ENCODE measurements at places on chromosomes 3 and 15.

GRCh38 chr3:52773361-52774065 lies 2.8 kb upstream of the NEK4 start:
- DNase-seq: no peak

DNA sequence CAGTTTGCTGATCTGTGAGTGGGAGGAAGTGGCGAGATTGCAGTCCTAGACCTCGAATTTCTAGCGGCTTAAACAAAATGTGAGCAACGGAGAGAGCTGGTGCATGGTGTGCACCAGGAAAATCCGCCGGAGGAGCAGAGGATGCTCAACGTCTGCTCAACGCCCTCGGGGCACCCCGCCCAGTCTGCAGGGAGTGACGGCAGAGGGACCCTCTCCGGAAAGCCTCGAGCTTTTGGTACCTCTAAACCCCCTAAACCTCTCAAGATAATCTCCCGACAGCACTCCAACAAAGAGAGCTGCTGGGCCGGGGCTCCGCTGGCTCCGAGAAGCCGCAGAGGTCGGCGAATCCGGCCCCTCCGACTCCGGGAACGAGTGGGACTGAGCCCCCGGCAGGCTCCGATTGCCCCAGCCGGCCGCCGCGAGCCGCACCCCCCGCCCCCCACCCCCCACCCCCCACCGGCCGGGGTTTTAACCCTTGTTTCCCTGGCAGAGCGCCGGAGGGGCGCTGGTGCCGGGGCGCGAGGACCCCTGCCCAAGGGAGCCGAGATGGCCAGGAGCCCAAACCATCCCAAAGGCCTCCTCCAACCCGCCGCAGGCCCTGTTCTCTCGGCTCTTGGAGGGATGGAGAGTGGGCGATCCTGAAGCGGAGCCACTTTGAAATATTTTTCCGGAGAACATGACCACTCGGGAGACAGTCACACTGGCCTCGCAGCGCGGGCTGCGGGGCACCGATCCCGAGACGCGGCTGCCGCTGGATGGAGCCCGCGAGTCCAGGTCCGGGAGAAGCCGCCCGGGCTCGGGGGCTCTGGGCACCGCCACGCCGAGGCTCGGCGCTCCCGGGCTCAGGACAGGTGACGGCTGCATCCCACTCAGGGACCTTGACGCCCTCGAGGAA lies 1.5 kb downstream of the MEGF11 start:
- peak; percentile 26 for DNase-seq

DNA sequence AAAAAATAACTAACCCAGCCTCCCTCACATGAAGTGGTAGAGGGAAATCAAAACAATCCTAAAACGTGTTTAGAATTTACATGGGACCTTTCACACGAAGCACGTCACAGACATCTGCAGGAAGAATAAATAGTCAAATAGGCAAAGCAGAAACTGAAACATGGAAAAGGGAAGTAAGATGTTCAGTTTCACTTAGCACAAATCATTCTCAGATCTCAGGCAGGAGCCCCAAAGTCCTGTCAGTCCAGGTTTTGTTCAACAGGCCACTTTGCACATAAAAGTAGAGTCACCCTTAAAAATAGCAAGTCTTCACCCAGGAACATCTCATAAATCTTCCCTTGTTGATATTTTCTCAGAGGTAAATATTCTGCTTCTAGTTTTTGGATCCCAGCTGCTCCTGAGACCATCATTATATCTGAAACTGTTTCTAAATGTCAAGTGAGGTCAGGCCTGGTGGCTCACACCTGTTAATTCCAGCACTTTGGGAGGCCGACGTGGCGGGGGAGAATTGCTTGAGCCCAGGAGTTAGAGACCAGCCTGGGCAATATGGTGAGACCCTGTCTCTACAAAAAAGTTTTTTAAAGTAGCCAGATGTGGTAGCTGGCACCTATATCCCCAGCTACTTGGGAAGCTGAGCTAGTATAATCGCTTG lies 1.9 kb downstream of the RUBCN start:
- no peak for DNase-seq

GRCh38 chr15:70513819-70514218 lies 249.5 kb downstream of the UACA start:
- DNase-seq: no peak

GRCh38 chr3:125067225-125067624 lies 11.4 kb upstream of the HEG1 start:
- no peak for DNase-seq

- no peak for DNase-seq
These were observed 17.9 kb downstream of the RIOX2 start for GRCh38 chr3:97954228-97954827.

DNA sequence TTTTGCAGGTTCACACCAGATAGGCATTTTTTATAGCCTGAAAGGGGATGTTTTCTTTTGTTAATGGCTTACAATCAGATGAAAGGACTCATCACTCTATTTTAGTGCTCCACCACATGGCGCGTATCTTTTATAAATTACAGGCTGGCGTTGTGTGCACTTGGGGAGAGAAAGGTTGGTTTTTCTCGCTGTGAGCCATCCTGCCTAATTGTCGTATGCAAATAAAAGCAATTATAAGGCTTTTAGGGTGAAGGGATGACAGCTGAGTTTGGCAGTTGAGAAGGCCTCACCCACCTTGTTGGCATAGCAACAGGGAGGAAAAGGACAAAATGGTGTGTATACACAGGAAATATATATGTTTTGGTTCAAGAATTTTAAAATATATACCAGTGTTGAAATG lies 268.0 kb downstream of the NR2F2 start:
- DNase-seq: no peak

DNA sequence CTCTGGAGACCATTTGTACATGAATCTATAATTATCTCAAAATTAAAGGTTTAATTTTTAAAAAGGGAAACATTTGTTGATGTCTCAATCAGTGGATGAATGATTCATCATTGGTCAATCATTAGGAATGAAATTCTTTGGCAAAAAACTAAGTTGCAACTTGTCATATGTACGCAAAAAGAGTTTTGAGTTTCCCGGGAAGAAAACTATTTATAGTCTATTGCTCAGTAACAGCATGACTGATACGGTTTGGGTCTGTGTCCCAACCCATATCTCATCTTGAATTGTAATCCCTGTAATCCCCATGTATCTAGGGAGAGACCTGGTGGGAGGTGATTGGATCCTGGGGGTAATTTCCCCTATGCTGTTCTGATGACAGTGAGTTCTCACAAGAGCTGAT lies 765.8 kb upstream of the ROBO1 start:
- no peak for DNase-seq

DNA sequence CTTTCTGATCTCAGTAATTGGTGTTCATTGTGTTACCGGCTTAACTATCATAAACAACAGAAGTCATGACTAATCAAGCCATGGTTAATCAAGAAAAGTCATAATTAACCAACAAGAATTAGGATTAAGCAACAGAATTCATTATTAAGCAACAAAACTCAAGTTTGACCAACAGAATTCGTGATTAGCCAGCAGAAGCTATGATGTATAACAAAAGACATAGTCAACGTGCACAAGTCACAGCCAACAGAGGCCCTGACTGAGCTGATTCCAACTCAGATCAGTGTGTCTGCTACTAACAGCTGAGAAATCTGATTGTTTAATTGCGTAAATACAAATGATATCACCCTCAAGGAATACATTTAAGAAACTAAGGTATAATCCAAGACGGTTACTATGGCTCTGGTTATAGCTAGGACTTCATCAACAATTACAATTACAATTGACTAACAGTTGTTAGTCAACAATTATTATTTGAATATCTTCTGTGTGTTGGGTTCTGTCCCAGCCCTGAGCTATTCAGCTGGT lies 67.7 kb downstream of the RARB start:
- no peak for DNase-seq

- DNase-seq: no peak
These were observed 6.0 kb downstream of the ANXA2 start for GRCh38 chr15:60391722-60392315.

GRCh38 chr3:188581792-188582191 lies 427.8 kb downstream of the LPP start:
- DNase-seq: no peak

- DNase-seq: no peak
These were observed 267.7 kb downstream of the CHL1 start for GRCh38 chr3:464255-464654.

DNA sequence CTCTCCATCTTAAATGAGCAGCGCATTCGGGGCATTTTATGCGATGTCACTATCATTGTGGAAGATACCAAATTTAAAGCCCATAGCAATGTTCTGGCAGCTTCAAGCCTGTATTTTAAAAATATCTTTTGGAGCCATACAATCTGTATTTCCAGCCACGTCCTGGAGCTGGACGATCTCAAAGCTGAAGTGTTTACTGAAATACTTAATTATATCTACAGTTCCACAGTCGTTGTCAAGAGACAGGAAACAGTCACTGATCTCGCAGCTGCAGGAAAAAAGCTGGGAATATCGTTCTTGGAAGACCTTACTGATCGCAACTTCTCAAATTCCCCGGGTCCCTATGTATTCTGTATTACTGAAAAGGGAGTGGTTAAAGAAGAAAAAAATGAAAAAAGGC lies 44.4 kb upstream of the RASA2 start:
- no peak for DNase-seq

DNA sequence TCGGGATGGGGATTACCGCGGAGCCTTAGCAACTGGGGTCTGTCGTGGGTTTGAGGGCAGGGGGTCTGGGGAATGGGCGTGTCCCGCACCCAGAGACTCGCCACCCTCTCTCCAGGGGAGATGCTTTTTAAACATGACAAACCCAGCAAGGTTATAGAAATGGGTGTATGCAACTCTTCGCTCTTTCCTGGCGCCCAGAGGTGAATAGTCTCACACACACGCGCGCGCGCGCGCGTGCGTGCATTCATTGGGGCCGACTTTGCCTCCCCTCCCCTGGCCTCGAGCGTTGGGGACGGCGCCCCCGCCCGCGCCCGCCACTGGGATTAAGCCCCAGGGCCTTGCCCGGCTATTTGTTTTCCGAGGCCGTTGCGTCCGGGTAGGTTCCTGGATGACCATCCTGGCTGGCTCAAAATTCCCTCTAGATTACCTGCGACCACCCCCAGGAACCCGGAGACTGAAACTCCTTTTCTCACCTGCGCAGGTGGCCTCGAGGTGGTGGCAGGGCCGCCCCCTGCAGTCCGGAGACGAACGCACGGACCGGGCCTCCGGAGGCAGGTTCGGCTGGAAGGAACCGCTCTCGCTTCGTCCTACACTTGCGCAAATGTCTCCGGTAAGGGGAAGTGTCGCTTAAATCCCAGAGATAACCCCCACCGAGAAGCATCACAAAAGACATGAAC lies 777 bp downstream of the GPR160 start:
- DNase-seq: peak; percentile 8

- DNase-seq: no peak
These were observed 401.3 kb upstream of the WNT5A start for GRCh38 chr3:55888282-55888885.

GRCh38 chr15:63597821-63598220 lies 634 bp downstream of the FBXL22 start:
- no peak for DNase-seq

- DNase-seq: no peak
These were observed 309.3 kb downstream of the SV2B start for GRCh38 chr15:91409387-91409786.

GRCh38 chr3:177746337-177746933 lies 549.2 kb upstream of the TBL1XR1 start:
- DNase-seq: no peak

GRCh38 chr15:44327578-44327977 lies 39.1 kb downstream of the GOLM2 start:
- DNase-seq: no peak

GRCh38 chr15:94306700-94307650 lies 75.6 kb downstream of the MCTP2 start:
- no peak for DNase-seq

- no peak for DNase-seq
These were observed 71.0 kb downstream of the B3GNT5 start for GRCh38 chr3:183324083-183324482.

DNA sequence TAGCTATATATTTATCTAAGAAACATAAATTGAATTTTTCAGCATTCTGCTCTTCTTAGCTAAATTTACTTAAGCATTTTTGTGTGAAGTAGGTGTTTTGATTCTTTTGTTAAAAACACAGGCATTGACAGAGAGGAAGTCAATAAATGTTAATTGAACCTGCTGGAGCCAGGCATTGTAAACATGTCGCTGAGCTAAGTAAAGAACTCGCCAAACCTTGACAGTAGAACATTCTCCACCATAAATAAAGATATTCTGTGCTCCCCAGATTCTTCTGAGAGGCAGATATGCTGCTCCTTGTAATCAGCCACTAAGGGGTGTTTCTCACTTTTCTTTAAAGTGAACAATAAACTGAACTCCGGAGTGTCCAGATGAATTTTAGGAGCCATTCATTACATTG lies 38.4 kb downstream of the SYNM start:
- no peak for DNase-seq

DNA sequence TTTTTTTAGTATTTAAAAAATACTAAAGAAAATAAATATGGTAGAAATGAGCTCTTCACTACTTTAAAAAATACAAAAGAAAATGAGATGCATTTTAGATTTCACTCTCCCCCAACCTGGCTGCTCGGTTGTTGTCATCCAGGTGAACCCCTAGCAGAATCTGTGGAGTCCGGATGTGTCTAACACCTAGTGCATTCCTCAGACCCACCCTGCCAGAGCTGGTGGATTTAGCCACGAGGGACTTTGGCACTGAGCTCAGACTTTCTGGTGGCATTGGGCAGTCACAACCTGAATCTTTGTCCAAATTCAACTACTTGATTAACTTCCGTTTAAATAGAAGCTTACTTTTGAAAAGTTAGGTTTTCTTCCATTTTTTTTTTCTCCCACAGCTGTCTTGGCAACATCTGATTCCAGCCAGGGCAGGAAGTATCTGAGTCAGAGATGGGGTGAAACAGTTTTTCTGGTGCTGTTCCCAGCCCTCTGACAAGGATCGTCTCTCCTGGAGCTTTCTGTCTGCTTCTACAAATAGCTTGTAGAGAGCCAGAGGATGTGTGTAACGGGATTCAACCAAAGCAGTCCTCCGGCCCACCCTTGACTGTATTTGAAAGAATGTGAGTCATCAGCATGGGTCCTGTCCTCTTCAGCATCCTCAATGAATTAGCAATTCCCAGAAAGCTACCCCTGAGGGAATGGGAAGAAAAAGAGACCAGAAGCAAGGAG lies 301.8 kb upstream of the MCTP2 start:
- DNase-seq: no peak

DNA sequence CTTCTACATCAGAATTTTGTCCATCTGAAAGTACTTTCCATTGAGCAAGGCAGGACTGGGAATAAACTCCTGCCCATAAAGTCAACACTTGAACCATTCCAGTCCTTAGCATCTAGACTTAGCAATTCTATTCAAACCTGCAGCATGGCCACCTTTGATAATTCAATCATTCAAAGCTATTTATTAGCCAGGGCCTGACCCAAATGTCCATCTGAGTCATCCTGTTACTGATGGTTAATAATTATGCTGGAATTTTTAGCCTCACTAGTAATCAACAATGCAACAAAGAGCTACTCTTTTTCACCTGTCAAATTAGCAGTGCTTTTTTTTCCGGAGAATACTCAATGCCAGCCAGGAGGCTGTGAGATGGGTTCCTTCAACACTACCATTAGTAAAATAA lies 72.7 kb upstream of the SNRK start:
- DNase-seq: no peak

- no peak for DNase-seq
These were observed 90.0 kb downstream of the ETFA start for GRCh38 chr15:76221085-76221767.
